ENCODE measurements at places on chromosomes 2 and 18.

GRCh38 chr18:10951631-10952544 lies 197.5 kb downstream of the PIEZO2 start:
- no peak for DNase-seq

GRCh38 chr18:64171576-64171975 lies 22.7 kb upstream of the LINC00305 start:
- DNase-seq = no peak

DNA sequence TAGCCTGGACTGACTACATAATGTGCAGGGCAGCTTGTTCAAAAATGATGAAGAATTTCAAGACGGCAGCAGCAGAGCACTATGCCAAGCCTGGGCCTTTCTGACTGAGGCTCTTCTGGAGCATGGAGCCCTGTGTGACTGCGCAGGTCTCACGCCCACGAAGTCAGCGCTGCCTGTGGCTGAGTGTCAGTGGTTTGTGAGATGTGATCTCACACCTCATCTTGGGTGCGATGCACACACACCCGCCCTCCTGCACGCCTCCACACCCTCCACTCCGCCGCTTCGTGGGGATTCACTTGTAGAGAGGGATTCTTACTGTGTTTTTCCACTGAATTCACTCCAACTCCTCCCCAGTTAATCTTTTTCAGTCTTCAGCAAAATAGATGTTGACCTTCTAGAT lies 103.9 kb downstream of the VIT start:
- no peak for DNase-seq

GRCh38 chr2:16201848-16202247 lies 261.5 kb downstream of the MYCN start:
- DNase-seq = no peak

GRCh38 chr18:76923485-76924085 lies 101.2 kb downstream of the ZNF236 start:
- no peak for DNase-seq

DNA sequence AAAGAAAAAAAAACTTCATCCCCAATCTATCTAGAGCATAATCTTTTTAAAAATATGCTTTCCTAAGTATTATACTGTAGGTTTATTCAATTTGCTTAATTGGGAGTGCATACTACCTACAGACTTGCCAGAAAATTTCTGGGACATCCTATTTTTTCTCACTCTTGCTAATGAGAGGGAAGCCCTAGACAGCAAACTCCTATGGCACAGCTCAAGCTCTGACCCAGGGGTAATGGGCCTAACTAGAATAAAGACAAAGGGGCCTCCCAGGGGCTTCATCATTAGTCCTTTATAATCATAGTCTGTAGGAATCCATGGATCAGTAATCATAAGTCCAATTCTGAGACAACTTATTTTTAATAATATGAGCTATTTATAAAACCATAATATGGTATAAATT lies 142.6 kb upstream of the ITGA4 start:
- no peak for DNase-seq

DNA sequence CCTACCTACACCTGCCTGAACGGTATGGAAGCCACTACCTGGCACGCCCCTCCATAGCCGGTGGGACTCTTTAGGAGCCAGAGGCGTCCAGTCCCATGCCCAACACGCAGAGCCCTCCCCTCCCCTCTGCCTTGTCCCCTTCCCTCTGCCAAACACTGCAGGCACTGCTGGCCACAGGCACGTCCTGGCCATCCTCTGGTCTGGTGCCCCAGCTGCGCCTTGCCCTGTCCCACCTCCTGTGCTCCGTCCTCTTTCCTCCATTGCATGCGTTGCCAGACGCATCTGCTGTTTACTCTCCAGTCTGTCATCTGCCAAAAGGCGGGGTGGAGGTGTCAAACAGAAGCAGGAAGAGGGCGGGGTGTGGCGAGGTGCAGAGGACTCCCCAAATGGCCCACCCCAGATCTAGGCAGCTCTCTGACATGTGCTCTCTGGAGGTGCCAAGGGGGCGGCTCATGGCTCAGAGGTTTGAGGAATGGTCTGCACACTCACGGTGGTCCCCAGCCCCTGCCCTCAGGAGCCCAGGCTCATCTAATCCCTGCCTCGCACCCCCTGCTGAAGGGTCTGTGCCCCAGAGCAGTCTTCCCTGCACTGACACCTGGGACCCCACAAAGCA lies 45.1 kb downstream of the HS6ST1 start:
- DNase-seq = no peak
